ENCODE measurements at places on chromosomes 13 and 19.
A peak's percentile ranks its signal among the peaks of the same experiment; 100 is the strongest.

DNA sequence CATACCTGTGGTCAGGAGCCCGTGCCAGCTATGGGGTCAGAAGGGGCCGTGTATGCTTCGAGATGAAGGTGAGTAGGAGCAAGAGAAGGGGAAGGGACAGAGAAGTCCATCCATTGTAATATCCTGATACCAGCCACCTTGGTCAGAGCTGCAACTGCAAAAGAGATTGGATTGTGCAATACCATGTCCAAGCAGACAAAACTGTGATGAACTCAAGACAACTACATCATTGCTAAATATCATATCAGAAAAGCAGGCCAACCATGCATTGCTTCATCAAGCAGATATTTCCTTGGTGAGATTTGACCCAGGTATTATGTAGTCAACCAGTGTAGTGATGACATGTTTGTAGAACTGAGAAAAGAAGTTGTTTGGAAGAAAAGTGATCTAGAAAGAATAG lies 12.1 kb downstream of the HNRNPUL1 start:
- DNase-seq, result no peak

GRCh38 chr13:51241720-51242119 lies 19.5 kb downstream of the FAM124A start:
- no peak for DNase-seq

- DNase-seq, result no peak
Measured at GRCh38 chr13:104567114-104567513, 1500.9 kb upstream of the SLC10A2 start.

DNA sequence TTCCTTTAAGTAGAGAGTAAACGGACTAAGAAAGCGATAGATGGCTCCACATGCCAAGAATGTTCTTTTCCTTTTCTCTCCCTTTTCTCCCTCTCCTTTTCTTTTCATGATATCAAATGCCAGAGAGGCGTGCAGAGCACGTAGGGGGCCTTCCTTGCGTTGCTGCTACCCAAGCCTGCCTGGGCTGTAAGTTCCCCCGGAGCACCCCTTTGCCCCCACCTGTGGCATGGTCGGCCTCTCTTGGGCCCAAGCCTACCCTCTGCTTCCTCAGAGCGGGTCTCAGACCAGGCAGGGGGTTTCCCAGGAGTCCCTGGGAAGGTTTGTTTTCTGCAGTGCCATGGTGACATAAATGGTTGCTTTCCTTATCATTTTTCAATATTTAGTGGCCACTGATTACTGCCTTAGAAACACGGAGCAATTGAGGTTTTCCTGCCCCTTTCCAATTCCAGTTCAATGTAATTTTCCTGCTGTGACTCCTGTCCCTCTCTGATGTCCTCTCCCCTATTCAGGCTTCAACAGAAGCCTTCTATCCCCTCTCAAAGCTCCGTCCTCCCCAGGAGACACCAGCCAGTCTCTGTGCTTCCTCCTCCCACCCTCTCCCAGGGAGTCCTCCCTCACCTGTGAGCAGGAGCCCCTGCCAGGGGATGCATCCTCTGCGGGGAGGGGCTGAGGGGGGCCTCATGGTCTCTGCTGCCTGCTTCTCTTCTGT lies 22.6 kb upstream of the CD177 start:
- DNase-seq, result no peak

DNA sequence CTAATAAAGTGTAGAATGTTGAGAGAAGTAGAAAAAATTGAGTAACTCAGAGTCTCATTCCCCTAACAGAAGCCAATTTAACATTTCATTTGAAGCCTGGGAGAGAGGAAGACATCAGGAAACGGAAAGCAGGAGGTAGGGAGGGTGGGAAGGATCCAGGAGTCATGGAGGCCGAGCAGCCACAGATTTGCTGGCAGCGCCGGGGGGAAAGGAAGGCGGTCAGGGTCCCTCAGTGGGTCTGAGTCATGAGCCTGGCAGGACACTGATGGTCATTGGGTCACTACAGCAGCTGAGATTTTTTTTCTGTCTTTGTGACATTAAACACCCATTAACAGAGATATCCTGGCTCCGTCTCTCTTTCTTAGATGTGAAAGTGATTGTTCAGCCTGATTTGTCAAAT lies 248.1 kb downstream of the EFNB2 start:
- no peak for DNase-seq

DNA sequence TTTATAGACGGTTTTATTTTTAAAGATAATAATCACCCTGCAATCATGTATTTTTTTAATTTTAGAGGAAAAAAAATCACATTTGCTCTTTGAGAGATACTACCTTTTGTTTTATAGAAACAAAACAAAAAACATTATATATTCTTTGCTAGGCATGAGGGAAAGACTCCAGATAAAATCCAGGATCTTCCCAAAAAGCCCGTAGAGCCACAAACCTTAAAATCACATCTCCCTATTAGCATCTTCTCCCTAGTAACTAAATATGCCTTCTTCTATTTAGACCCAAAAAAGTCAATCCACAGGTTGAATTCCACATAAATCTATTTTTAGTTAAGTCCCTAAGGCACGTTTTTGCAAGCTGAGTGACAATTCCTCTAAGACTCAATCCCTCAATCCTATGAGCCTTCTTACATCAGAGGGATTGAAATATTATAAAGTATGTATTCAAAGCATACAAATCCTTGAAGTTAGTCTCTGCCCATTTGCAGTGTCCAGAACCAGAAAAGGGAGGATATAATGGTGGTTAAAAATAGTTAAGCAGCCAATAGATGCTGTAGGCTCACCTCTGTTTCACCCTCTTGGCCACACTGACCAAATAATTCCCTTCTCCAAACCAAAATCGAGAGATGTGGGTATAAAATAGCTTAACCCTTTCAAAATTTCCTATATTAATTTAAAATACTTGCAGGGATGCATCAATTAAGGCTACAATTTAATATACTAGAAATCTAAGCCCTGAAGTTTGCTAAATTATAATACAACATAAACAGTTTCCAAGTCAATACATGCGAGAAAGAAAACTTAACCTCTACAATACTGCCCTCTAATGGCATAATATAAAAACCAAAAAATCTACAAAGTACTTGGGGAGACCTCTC lies 64.0 kb downstream of the SERP2 start:
- no peak for DNase-seq

DNA sequence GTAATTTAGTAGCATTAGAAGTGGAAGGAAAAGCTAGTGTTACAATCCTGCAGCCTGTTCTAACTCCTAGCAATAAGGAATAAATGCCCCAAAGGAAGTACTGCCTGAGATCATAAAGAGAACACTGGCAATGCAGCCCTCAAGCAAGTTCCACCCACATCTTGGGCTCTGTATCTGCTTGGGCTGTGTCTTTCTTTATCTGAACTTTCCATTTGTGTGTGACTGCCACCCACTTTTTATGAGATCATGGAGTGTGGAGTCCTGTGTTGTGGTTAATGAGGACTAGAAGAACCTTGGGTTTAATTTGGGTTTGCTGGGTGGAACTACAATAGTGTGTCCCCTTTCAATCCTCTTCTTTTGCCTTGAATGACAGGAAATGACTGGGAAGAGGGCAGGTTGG lies 38.2 kb downstream of the RFXAP start:
- no peak for DNase-seq

DNA sequence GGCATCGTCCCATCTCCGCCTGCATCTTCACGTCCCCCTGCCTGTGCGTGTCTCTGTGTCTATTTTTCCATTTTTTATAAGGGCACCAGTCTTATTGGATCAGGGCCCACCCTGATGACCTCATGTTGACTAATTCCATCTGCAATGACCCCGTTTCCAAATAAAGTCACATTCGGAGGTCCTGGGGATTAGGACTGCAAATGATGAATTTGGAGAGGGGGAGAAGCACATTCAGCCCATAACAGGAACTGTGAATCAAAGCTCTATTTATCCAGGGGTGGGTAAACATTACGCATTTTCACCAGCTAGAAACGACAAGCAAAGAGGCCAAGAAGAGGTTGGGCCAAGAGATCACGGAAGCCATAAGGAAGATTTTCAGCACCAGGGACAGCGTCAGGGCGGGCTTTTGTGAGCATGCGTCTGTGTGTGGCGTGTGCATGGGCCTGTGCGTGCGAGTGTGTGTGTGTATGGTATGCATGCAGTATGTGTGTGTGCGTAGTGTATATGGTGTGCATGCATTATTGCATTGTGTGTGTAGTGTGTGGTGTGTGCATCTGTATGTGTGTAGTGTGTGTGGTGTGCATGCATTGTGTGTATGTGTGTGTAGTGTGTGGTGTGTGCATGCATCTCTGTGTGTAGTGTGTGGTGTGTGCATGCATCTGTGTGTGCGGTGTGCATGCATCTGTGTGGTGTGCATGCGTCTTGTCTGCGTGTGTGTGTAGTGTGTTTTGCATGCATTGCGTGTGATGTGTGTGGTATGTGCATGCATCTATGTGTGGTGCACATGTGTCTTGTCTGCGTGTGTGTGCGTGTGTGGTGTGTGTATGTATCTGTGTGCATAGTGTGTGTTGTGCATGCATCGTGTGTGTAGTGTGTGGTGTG lies 19.6 kb downstream of the CELF5 start:
- DNase-seq, result no peak

GRCh38 chr19:49418511-49418910 lies 4.7 kb downstream of the PTH2 start:
- no peak for DNase-seq

- DNase-seq, result no peak
Measured at GRCh38 chr19:48502350-48503018, 9.2 kb downstream of the LMTK3 start.

DNA sequence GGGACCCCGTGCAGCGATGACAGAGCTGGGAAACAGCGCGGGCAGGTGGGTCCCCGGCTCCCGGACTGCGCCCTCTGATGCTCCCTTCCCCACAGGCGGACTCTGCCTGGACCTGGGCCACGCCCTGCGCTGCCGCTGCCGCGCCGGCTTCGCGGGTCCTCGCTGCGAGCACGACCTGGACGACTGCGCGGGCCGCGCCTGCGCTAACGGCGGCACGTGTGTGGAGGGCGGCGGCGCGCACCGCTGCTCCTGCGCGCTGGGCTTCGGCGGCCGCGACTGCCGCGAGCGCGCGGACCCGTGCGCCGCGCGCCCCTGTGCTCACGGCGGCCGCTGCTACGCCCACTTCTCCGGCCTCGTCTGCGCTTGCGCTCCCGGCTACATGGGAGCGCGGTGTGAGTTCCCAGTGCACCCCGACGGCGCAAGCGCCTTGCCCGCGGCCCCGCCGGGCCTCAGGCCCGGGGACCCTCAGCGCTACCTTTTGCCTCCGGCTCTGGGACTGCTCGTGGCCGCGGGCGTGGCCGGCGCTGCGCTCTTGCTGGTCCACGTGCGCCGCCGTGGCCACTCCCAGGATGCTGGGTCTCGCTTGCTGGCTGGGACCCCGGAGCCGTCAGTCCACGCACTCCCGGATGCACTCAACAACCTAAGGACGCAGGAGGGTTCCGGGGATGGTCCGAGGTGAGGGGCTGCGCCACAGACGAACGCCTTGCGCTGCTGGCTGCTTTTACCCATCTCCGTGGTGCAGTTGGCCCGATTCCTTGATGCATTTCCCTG lies 7.8 kb upstream of the SELENOV start:
- no peak for DNase-seq

DNA sequence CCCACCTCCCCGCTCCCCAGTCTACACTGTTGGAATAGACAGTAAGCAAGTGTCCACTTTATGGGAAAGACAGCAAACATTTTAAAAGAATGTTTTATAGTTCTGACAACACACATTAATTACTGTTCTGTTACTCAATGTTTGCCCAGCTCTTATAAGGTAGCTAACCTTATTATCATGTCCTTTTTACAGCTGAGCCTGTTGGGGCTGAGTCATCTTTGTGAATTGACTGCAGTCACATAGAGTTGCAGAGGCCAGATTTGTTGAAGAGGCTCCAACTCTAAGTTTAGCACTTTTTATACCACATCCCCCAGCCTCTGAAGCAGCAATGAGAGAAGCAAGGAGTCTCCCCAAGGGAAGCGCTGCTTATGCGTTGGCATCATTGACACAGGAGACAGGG lies 76.2 kb downstream of the C13orf42 start:
- no peak for DNase-seq

DNA sequence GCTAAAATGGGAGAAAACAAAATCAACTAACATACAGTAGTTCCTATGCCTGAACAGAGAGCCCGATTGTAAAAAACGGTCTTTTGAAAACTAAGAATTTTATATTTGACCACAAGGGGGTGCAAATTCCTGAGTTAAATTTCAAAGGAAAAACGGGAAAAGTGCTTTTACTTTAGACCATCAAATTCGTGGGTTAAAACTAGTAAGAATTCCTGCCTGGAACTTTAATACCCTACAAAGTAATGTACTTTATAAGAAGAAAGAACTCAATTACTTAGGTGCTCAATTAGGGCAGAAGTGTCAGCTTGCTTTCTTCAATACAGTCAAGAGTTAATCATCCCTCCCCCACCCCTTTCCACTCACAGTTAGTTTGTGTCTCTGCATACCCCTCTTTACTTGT lies 69.8 kb downstream of the KCNRG start:
- DNase-seq, result peak; percentile 55

- DNase-seq, result no peak
Measured at GRCh38 chr13:99281811-99282263, 23.7 kb upstream of the GPR18 start.

GRCh38 chr13:95509521-95510310 lies 42.8 kb upstream of the CLDN10 start:
- no peak for DNase-seq

DNA sequence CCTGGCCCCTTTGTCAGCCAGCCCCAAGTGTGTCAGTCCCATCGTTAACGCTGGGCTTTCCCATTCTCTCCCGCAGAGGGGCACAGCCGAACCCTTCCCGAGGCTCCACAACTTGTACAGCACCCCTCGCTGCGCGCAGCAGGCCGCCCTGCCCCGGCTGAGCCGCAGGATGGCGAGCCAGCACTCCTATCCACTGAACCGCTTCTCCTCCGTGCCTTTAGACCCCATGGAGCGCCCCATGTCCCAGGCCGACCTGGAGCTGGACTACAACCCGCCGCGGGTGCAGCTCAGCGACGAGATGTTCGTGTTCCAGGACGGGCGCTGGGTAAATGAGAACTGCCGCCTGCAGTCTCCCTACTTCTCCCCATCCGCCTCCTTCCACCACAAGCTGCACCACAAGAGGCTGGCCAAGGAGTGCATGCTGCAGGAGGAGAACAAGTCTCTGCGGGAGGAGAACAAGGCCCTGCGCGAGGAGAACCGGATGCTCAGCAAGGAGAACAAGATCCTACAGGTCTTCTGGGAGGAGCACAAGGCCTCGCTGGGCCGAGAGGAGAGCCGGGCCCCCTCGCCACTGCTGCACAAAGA lies 11.1 kb downstream of the CBY2 start:
- no peak for DNase-seq

DNA sequence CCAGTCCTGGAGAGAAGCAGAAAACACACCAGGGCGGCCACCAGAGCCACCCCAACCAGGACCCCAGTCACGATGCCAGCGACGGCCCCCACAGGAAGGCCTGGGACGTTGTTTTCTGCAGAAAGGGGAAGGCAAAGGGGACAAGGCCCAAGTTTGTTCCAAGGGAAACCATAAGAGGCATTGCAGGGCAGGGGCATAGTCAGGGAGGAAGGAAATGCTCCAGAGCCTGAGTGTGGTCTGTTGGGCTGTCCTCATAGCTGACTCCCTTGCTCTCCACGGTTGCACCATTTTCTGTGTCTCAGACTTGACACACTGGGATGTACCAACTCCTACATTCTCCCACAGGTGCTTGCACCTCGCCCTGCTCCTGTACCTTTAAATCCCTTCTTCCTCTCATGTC lies 5.2 kb downstream of the CEACAM4 start:
- DNase-seq, result no peak

- DNase-seq, result no peak
Measured at GRCh38 chr13:26382835-26383234, 128.9 kb downstream of the CDK8 start.

- DNase-seq, result no peak
Measured at GRCh38 chr13:100334214-100334613, 245.3 kb downstream of the PCCA start.
